ENCODE measurements at places on chromosomes 1 and 21.
A peak's percentile ranks its signal among the peaks of the same experiment; 100 is the strongest.

- DNase-seq, result peak; percentile 73
Observed at GRCh38 chr1:161153682-161154337, at the start of gene UFC1. Gene UFC1, plus strand, starts transcription at chr1:161153978. Its CDS starts 20 bp downstream, at chr1:161153998.

DNA sequence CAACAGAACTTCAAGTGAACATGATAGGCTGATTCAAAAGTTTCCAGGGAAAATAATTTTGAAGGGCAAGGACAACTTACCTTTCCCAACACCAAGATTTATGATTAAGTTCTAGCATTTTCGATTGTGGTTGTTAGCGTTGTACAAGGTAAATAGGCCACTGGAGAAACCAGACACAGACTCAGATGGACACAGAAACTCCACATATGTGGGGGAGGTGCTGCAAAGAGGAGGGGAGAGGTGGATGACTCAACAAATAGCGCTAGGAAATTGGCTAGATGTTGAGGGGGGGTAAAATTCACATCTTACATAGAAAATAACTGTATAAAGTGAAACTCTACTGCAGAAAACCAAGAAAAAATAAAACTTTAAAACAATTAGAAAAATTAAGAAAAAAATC lies 564.4 kb downstream of the MATN1 start:
- no peak for DNase-seq

DNA sequence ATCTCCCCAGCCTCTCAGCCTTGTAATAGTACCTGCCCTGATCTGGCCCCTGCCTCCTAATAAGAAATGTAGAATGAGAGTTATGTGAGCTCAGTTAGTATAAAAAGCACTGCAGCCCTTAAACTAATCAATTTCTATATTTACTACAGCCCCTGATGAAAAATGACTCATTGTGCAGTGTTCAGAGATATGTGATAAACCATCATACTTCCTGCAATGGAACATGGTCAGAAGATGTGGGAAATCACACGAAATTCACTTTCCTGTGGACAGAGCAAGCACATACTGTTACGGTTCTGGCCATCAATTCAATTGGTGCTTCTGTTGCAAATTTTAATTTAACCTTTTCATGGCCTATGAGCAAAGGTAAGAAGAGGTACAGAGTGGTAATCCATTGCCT lies 176.8 kb upstream of the PDE4B start:
- DNase-seq, result no peak

DNA sequence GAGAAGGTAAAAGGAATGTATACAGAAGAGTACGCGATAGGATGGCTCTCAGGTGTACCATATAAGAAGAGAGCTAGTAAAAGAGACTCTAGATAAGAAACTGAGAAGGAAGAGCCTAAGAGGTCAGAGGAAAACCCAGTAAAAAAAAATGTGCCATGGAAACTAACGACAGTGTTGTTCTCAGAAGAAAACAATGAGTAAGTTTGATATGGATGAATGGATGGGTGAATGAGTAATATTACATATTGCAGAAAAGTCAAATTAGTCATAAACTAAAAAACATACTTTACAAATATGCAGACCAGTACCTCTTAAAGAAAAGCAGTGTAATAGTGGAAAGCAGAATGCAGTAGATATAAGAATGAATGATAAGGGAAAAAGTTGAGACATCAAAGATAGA lies 316.2 kb downstream of the HMCN1 start:
- no peak for DNase-seq

- no peak for DNase-seq
Observed at GRCh38 chr1:182724215-182724614, 39.8 kb upstream of the RGS8 start.

DNA sequence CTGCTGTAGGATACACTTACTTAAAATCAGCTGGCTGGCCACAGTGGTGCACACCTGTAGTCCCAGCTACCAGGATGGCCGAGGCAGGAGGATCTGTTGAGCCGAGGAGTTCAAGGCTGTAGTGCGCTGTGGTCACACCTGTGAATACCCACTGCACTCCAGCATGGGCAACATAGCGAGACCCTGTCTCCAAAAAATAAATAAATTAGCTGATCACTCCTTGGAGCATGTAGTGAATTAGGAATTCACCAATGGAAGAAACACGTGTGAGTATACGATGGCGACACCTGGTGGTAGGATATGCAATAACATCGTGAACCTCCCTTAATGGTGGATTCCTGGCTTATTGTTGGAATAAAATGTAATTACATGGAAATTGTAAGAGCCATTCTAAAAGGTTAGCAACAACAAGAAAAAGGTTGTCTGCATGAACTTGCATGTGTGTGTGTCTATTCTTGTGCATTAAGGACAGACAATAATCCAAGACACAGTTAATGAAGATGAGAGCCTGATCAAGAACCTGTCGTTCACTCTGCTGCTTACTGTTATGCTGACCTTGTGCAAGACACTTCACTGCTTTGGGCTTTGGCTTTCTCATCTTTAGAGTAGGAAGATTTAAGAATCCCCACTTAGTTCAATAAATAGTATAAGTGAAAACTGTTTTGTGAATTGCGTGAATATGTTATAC lies 38.6 kb upstream of the COX20 start:
- peak; percentile 63 for DNase-seq

DNA sequence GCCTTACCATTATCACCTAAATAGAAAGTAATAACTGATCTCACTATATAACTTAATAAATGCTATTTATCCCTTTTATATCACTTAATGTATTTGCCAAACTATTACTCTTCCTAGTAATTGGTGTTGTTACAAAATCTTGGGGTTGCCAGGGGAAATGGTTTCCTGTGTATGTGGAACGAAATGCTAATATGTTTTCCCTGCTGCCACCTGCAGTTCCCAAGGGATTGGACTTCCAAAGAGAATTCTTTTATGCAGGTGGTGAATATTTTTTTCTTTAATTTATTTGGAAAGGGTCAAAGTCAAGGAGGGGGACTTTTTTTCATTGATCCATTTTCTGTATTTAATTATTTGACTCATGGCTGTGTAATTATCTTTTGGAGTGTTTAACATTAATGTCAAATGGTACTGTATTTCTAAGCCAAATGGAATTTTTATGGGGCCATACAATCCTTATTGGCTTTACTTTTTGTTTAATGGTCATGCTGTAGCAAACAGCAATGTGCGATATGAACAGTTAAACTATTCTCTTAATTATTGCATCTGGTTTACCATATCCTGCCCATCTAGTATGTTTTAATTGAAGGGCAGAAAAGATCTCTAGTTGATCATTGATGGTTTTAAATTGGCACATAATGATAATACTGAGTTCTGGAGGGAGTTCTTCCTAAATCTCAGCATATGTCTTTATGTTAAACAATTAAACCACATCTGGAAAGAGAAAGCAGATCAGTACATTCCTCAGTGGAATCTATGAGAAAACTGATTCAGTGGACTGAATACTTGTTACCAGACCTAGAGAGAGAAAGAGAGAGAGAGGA lies 486.3 kb downstream of the TTLL7 start:
- no peak for DNase-seq

- no peak for DNase-seq
Observed at GRCh38 chr1:46643368-46643775, 24.8 kb downstream of the ATPAF1 start.

DNA sequence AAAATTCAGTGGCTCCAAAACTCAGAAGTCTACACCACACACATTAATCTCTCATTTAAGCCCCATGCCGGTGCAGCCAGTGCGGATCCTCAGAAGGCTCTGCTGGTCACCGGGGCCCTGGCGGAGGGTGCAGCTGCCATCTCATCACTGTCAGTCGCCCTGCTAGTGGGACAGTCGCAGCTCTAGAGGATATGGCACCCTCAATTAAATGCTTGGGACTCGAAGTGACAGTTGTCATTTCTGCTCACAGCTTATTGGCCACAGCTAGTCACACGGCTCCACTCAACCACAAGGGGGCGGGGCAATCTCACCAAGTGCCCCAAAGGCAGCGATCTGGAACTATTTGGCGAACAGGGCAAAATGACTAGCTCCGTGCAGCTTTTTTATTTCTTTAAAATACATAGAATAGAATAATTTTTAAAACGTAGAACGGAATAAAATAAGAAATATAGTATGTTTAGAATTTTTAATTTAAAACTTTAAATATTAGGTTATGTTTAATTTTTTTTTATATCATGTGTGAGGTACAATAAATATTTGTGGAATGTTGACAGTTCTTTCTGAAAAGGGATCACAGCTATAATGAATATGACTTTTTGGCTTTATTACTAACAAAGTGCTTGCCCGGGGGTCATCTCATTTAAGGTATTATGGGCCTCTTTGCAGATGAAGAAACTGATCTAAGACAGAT lies 8.0 kb upstream of the MAN1C1 start:
- peak; percentile 74 for DNase-seq

GRCh38 chr1:169796274-169796810 lies 1.6 kb upstream of the METTL18 start:
- DNase-seq, result no peak

GRCh38 chr1:67589519-67590233 lies 95.3 kb upstream of the GADD45A start:
- DNase-seq, result no peak

All from neuronal stem cell (in vitro differentiated cells).